ENCODE measurements at places on chromosomes 7 and 10.

GRCh38 chr7:73738220-73738611 is 386 bp downstream of the ABHD11 start:
- peak; percentile 44 for DNase-seq

GRCh38 chr7:77524731-77525130 is 12.4 kb upstream of the PTPN12 start:
- DNase-seq: no peak

GRCh38 chr7:120442838-120443237 is 169.9 kb downstream of the KCND2 start:
- no peak for DNase-seq

GRCh38 chr7:87512906-87513305 is 37.4 kb upstream of the ABCB4 start:
- no peak for DNase-seq

- DNase-seq: no peak
Measured at GRCh38 chr7:39664057-39664456, 40.7 kb downstream of the RALA start.

DNA sequence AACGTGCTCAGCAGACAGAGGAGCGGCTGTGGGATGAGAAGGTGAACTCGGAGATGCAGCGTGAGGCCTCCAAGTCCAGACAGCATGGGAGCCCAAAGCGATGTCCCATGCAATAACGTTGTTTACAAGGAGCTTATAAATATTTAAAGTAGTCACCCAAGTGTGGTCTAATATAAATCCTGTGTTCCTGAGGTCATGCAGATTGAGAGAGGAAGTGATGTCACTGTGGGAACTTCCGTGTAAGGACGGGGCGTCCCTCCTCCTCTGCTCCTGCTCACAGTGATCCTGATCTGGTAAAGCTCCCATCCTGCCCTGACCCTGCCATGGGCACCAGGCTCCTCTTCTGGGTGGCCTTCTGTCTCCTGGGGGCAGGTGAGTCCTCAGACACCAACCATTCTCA is 94.7 kb upstream of the PRSS58 start:
- no peak for DNase-seq

- no peak for DNase-seq
Measured at GRCh38 chr7:30475580-30475979, 3.0 kb downstream of the NOD1 start.

- no peak for DNase-seq
Measured at GRCh38 chr10:88073682-88074081, 210.3 kb downstream of the PTEN start.

Measured in NCI-H1092 treated with DMSO at 0.1 percent for 48 hours (cell line).